ENCODE measurements at places on chromosomes 1 and 21.

- DNase-seq: no peak
Observed at GRCh38 chr1:56867491-56867890, 12.9 kb downstream of the C8A start.

DNA sequence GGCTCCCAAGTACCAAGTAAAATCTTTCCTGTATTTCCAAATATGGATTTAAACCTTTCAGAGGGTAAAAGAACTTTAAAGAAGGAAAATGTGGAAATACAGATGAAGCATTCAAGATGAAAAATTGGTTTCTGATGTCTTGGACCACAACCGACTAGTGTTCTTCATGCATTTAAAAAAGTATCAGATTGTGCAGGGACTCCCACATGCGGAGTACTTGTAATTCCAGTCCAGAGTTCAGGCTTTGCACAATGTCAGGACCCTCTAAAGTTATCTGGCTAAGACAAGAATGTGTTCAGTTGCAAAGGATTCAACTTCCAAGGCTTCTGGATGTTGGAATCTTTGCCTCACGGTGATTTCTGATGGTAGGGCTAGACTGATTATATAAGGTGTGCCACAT lies 66.7 kb downstream of the RGL1 start:
- DNase-seq: no peak

- DNase-seq: no peak
Observed at GRCh38 chr1:38340409-38340808, 293.8 kb upstream of the POU3F1 start.

DNA sequence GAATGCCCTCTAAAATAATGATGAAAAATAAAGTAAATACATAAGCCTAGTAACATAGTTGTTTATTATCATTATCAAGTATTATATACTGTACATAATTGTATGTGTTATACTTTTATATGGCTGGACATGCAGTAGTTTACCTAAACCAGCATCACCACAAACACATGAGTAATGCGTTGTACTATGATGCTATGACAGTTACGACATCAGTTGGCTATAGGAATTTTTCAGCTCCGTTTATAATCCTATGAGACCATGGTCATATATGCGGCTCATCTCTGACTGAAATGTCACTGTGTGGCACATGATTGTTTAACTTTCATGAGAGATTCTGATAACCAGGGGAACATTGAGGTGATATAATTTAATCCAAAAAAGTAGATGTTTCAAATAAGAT lies 352.1 kb downstream of the ST6GALNAC3 start:
- no peak for DNase-seq

DNA sequence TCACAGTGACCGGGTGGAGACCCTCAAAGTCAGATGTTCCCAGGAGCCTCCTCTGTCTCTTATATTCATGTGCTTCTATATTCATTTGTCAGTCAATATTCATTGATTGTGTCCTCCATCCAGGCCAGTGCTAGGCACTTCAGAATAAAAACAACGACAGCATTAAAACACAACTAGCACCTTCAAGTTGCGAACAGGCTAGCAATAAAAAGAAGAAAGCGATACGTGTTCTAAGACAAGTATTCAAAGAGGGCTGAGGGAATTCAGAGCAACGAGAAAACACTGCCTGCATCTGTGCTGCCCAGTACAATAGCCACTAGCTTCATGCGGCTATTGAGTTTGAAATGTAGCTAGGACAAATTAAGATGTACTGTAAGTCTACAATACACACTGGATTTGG lies 138.0 kb downstream of the PLXNA2 start:
- no peak for DNase-seq

DNA sequence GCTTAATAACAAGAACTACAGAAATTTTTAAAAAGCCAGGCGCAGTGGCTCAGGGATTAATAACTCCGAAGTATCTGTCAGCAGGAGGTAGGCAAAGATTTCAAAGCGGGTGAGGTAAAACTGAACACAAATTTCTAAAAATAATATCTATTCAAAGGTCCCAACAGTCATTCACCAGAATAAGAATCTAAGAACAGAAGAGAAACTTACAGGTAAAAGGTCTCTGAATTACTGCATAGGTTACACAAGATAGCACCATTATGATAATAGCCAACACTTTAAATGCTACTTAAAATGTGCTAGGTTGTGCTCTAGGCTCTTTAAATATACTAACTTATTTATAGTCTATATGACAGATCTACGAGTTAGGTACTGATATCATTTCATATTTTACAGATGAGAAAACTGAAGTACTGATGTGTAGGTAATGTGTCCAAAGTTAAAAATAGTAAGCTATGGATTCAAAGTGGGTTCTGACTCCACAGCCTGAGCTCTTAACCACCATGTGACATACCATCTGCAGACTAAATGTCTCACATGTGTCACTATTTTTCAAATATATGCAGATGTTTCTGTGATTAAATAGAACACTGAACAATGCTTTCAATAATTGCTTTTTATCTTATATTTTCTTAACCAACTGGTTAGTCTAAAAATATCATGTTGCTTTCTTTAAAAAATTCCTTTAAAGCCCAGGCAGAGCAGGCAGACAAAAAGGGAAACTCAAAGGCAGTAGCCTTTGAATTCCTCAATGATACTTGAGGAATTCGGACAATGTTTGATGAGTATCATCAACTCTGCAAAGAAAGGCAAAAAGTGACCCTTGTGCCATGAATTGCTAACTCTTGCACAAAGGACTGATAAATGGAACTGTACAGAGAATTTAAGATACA lies 80.5 kb upstream of the TTC39A start:
- DNase-seq: no peak

DNA sequence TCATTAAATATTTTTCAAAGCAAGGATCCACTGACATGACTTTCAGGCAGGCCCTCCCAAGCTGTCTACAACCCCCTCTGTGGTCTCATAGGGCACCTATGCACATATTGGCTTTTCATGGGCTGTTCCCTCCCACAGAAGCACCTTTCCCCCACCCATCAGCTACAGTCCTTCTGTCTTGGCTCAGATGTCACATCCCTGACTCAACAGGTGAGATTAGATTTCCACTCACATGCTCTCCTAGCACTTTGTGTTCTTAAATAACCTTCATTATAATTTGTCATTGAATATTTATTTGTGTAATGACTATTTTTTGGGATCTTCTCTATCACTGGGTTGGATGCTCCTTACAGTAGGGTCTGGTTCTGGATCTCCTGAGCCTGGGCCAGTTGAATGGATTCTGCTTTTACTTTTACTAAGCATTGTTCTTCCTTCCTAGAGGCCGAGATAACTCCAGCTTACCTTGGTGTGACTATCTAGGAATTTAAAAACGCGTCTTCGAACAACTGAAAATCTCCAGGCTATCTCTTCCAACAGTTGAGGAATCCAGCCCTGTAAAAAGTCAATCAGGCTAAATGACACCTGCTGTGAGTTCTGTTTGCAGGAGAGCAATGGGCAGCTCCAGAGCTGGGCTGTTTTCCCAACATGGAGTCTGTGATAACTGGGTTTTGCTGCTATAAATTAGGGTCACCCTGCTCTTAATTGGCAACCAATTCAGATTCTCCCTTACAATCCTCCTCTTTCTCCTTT lies 16.2 kb downstream of the ROR1 start:
- DNase-seq: no peak

DNA sequence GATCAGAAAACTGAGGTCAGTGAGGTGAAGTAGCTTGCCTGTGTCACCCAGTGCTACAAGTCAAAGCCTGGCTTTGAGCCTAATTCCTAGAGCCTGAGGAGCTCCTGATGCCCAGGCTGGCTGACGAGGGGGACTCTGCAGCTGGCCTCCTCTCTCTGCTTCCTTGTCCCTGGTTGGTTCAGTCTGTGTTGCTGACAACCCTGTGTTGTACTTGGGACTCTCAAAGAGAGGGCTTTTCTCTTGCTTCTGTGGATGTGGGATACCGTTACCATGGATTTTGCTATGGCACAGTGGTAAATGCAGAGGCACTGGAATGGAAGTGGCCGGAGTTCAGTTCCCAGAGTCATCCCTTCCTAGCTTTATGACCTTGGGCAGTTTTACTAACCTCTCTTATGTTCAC lies 8.0 kb downstream of the VWA5B1 start:
- DNase-seq: no peak

- DNase-seq: no peak
Observed at GRCh38 chr1:21543598-21543997, 34.4 kb downstream of the ALPL start.

DNA sequence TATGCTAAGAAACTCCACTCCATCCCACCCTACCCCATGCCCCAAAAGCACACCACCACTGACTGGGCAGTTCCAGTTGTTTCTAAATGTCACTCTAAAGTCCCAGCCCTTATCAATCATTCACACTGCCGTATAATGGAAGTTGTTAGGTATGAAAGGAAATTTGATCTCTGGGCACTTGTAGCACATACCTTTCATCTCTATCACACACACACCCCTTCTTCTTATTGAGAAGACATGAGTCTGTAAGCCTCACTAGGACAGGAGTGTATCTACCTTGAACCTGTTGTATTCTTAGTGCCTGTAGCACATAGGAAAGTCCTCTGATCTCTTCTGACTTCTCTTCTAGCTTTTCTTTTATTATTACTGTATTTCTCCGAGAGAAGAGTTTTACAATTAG lies 22.3 kb upstream of the DHX9 start:
- DNase-seq: no peak

DNA sequence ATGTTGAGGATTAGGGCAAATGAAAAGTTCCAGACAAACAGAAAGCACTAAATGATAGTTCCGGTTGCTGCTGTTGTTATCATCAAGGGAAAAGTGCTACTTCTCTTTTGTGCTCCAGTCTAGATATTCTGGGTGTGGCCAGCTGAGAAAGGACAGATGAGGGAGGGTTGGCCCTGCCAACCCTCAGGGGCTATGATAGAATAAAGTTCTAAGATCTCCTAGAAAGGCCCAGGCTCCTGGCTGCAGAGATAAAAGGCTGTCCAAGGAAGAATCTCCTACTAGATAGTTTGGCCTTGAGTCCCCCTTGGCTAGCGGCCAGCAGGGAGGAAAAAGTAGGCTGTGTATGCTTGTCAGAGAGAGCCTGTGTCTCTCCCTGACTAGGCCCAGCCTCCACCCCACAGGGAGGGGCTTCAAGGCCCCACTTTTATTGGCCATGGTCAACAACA lies 31.5 kb downstream of the RIMS3 start:
- DNase-seq: no peak

DNA sequence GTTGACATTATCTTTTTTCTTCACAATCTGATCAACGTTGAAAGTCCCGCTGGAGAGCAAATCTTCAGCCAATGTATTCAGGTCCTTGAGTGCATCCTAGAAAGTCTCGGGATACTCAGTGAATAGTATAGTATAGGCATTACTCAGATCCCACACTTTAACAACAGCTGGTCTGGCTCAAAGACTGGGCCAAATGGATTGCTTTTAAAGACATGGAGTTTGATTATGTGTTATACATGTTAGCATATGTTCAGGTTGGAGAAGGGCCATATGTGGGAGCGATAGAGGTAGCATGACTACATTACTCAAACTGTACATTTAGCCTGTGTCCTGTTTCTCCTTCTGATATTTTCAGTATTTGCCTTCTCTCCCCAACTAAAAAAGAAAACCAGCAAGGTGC lies 33.1 kb downstream of the OR10Z1 start:
- DNase-seq: no peak

- DNase-seq: no peak
Observed at GRCh38 chr1:162381383-162381782, at the start of gene C1orf226. C1orf226 (plus strand) TSS chr1:162381728; CDS start chr1:162381902, 174 bp downstream.

DNA sequence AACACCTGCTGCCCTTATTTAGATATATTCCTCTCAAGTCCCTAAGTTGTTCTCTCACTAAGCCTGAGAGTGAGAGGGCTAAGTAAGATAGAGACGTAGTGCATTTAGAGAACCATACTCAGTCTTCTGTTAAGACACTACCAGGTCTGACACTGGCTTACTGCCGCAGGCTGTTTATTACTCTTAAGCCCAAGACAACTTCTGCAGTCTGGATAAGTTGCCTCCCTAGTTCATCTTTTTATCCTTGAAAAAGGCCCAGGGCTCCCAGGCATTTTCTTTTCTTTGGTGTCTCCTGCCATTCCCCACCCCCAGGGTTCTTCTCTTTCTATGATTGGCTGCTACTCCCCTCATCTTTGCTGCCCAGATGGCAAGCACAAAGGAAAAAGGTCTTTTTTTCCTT lies 38.7 kb downstream of the CACHD1 start:
- DNase-seq: no peak

GRCh38 chr21:31448496-31448895 lies 104.4 kb upstream of the TIAM1 start:
- DNase-seq: no peak

DNA sequence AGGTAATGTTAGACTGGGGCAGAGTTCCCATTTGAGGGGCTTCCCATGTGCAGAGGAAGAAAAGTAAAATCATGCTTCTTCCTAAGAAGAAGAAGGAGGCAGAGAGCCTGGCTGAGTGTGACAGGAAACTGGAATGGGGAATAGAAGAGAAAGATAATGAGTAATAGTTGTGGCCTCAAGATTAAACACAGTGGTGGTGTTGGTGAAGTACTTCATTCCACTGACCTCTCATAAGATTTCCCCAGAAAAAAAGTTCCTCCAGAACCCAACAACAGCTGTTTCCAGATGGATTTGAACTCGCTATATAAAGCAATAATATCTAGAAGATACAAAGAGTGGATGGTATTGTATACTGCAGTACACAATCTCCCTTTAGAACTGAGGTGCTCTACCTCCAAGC lies 13.0 kb downstream of the RGS1 start:
- DNase-seq: no peak

GRCh38 chr1:113088972-113089371 lies 16.0 kb downstream of the LRIG2 start:
- no peak for DNase-seq

- DNase-seq: no peak
Observed at GRCh38 chr1:7267493-7267892, 482.2 kb downstream of the CAMTA1 start.

DNA sequence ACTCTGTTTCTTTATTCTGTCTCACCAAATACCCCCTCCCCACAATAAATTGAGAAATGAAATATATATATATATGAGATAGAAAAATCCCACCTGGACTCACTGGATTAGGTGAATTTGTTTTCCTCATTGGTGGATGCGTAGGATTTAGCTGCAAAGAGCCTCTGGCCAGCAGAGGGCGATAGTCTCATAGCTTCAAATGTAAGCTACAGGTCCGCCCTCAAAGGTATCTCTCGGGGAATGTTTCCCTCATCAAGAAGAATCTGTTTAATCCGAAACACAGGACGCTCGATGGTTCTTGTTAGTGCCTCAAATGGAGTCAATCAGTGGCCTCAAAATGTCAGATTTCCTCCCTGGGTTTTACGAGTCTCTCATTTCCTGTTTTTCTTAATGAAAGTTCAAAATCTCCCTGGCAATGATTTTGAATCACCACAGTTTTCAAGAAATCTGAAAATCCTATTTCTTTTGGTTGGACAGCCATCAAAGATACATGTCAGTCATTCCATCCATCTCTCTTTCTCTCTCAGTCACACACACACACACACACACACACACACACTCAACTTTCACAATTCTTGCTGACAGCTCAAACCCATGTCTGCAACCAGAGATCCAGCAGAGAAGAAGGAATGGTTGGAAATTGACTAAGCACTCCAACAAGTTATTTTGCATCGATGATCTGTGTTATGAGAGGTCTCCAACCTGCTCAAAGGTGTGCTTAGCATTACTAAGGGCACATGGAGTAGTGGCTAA lies 13.9 kb upstream of the CAMK1G start:
- peak; percentile 50 for DNase-seq

GRCh38 chr1:214329470-214330220 lies 48.7 kb downstream of the SMYD2 start:
- DNase-seq: no peak

Data from stimulated activated CD8-positive, alpha-beta memory T cell treated with anti-CD3 and anti-CD28 coated beads, Interleukin-7, amount 100 ng/mL, for 1 hour (primary cell).